ENCODE measurements at places on chromosomes 2 and 18.

- DNase-seq = peak; percentile 61
Measured at GRCh38 chr2:173983391-173983871, 18.3 kb upstream of the SP3 start.

DNA sequence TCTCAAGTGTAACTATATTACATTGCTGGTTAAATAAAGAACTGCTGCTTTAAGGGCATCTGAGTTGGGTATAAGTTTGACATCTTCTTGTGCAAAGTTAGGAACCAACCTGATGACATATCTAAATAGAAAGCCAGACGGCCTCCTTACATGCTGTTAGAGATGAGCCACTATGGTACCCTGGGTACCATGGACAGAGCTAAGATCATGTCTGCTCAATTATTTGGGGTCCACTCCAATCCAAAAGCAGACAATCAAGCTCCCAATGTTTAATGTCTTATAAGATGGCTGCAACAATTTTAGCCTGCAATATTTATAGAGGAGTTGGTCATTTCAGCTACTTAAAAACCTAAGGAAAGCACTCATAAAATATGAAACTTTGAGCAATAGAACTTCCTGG lies 86.2 kb downstream of the UPP2 start:
- no peak for DNase-seq

DNA sequence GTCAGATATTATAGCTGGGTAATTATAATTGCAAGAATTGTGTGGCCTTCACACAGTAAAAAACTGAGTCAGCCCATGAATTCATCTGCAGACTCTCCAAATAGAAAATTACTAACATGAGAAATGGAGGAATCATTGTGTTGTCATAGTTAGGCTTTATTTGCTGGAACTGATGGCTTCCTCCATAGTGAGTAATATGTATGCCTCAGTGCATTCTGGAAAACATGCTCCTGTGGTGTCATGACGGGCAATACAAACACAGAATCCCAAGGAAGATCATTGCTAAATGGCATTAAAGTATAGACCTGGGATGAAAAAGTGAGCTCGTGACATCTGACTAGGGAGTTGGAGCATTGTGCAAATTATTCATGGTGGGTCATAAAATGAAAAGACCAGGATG lies 23.6 kb upstream of the NMS start:
- no peak for DNase-seq

DNA sequence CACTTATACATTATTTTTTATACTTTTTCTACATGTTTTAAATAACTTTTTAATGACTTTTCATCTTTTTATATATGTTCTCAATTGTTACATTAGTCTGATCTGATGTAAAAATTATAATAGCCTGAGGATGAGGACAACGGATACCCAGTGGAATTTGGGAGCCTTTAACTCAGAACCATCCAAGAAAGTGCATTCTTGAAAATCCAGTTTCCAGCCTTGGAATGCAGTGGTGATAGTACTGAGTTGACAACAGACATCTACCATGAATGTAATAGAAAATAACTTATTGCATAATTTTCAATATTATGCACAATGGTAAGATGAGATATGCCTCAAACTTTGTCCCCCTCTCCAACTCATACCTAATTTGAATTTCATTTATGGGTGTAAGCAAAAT lies 120.7 kb upstream of the ZC3H15 start:
- peak; percentile 26 for DNase-seq

DNA sequence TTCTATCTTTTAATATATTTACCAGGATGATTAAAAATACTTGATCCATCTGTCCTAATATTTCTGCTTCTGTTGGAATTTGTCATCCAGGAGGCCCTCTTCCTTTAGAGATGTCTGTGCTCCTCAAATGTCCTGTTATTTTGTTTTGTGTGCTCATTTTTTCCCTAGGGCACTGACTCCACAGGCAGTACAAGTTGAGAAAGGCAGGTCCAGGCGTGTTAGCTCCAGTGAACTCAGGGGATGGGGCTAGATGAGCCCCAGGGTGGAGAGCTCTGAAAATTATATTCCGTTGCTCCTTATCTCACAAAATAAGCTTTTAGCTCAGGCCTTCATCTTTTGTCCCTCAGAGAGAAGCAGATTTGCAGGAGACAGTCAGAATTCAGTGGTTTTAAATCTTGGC lies 105.7 kb downstream of the SLC4A3 start:
- DNase-seq = no peak

DNA sequence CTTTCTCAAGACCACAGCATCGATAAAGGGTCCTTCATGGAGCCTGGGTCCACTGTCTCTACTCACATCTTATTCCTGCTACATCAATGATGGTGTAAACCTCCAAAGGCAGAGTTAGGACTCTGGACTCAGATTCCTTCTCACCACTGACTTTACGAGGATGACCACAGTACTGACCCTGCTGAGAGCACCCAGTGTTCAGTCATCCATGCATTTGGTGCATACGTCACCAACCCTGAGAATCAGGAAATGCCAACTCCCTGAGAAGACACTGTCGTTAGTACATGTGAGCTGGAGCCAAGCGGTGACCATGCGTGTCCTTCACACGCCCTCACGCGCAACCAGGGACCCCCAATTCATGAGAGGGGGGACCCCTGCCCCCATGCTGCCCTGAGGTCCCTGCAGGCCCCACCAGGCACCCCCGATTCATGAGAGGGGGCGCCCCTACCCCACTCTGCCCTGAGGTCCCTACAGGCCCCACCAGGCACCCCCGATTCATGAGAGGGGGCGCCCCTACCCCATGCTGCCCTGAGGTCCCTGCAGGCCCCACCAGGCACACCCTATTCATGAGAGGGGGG lies 178.4 kb upstream of the TPO start:
- DNase-seq = no peak

DNA sequence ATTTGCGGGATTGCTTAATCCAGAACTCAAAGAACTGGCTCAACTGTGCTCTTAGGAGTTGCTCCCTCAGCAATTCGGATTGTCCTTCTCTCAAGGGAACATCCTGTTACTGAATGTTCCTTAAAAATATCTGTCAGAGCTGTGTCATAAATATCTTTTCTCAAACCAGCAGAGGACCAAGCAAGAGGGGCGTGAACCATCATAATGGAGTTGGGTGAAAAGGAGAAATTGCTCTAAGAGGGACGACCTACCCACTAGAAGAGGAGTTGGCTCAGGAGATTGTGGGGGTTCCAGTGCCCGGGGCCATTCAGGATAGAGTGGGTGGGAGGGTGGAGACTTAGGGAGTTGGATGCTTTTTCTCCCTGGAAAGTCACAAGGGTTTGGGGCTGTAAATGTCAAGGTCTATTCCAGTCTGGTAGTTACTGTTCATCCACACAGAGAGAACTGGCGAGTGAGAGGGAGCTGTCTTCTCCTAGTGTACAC lies 59.5 kb downstream of the MERTK start:
- DNase-seq = no peak

- peak; percentile 31 for DNase-seq
Measured at GRCh38 chr2:67879586-67880290, 183.1 kb downstream of the C1D start.

DNA sequence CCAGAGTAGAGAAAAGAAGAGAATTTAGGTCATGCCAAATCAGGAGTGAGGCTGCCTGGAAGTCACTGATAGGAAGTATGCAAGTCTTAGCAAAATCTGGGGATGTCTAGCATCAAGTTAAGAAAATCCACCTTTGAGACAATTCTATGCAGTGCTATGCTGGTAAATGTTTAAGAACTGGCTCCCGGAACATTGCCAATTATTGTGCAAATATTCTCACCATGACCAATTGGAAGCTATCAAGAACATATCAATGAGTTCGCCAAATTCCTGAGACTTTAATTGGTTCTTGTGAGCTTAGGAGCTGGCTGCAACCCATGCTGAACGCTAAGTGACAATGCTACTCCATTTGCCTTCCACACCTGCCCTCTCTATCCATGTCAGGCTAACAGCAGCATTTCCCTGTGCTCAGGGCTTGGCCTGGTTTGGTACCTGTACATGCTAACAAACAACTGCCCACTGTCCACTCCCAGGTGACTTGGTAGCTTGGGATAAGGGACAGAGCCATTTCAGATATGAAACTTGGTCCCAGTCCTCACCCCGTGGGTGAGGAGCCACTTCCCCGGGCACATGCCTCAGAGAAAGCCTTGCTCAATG lies 172.9 kb upstream of the KLHL29 start:
- DNase-seq = no peak

DNA sequence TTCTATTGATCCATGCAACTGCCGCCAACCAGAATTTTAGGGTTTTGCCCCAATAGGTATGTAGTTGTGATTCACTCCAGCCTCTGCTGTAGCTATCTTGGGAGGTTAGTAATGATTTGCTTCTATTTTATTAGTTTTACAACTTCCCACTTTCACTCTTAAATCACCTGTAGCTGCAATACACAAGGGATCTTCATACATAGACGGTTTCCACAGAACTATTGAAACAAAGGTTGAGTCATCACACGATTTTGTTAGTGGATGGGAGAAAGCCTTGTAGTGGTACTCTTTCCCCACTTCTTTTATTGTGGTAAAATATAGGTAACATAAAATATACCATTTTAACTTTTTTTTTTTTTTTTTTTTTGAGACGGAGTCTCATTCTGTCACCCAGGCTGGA lies 104.2 kb upstream of the SPRED2 start:
- no peak for DNase-seq

- DNase-seq = no peak
Measured at GRCh38 chr2:62034715-62035114, 129.2 kb downstream of the COMMD1 start.

All from AG10803 (cell line).